ENCODE measurements at places on chromosomes 3 and 15.

DNA sequence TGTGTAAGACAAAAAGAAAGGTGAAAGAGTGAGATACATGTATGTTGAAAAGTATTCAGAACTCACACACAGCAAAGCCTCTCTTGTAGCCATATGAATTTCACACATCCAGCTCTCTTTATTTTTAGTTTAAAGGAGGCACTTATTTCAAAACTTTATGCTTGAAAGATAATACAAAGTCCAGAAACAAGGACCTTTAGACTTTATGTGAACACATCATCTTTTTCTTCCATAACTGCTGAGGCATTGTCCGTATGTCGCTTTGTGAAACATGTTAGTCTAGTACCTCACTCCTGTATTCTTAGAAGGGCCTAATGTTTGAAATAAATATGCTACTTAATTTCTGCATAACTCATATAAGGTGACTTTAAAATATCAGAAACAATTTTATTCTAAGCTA is 763.4 kb downstream of the GBE1 start:
- no peak for DNase-seq

DNA sequence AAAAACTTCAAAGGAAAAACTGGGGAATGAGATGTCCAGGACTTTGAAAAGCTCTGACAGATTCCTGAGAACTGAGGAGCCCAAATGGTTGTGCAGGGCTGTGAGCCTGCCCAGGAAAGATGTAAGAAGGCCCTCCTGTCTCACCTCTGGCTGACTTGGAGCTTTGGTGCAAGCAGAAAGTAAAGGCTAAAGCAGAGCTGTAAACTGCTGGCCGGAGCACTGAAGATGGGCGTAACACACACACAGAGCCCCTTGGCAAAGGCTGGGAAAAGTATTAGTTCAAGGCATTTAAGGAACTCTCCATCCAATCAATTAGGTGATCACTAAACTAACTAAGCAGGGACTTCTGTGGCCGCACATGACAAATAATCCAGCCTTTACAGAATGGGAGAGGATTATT is 144.1 kb upstream of the HACD2 start:
- DNase-seq: no peak

- DNase-seq: peak; percentile 65
Measured at GRCh38 chr3:87987952-87988351, 70.9 kb downstream of the CGGBP1 start.

GRCh38 chr3:63355809-63356208 is 77.7 kb downstream of the SYNPR start:
- DNase-seq: no peak

DNA sequence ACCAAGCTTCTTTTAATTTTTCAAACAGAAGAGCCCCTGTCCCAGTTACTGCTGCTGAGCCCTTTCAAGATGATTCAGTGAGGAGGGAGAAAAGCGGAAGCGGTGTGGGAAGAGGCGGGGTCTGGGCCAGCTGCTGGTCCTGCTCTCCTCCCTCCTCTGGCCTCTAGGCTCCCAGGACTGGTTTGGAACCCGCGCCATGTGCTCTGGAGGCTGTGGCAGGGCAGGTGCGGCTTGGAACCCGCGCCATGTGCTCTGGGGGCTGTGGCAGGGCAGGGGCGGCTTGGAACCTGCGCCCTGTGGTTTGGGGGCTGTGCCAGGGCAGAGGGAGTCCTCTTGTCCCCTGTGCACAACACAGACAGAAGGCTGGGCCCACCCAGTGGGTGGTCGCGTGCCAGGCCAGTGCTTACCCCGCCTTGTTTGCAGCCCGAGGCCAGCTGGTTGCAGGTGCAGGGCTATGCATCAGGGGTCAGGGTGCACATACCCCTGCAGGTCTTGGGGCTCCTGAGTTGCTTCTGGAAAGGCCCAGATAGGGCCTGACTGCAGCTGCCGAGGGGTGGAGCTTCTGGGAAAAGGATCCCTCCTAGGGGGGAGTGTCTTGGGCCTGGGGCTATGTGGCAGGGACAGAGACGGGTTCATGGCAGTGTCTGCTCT is 12.2 kb downstream of the ALG1L2 start:
- DNase-seq: peak; percentile 77

DNA sequence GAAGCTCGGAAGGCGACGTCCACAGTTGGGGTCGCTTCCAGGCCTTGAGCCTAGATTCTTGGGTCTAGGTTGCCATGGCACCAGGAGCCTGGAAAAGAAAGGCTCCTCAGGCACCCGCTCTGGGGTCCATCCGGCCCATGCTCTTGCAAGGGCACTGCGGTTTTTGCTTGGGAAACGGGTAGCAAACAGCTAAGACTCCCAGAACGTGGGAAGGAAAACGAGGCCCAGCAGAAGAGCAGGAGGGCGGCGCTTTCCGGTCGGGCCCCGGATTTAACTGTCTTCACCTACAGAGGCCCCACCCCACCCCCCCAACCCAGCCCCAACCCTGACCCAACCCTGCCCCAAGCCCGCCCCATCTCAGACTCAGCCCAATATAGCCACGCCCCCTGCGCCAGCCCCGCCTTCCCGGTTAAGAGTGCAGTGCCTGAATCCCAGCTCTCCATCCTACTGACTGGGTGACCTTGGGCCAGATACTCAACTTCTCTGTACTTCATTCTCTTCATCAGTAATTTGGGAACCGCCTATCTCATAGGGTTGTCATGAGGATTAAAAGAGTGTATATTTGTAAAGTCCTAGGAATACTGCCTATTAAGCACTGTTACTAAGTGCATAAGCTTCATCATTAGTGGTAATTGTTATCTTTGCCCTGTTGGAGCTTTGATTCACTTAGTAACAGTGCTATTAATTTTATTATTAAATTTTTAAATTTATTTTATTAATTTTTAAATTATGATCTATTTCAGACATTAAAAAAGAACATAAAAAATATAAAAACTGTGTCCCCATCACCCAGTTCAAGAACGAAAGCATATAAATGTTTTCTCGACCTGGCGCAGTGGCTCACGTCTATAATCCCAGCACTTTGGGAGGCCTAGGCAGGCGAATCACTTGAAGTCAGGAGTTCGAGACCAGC is 28.4 kb upstream of the SMAD6 start:
- peak; percentile 98 for DNase-seq

DNA sequence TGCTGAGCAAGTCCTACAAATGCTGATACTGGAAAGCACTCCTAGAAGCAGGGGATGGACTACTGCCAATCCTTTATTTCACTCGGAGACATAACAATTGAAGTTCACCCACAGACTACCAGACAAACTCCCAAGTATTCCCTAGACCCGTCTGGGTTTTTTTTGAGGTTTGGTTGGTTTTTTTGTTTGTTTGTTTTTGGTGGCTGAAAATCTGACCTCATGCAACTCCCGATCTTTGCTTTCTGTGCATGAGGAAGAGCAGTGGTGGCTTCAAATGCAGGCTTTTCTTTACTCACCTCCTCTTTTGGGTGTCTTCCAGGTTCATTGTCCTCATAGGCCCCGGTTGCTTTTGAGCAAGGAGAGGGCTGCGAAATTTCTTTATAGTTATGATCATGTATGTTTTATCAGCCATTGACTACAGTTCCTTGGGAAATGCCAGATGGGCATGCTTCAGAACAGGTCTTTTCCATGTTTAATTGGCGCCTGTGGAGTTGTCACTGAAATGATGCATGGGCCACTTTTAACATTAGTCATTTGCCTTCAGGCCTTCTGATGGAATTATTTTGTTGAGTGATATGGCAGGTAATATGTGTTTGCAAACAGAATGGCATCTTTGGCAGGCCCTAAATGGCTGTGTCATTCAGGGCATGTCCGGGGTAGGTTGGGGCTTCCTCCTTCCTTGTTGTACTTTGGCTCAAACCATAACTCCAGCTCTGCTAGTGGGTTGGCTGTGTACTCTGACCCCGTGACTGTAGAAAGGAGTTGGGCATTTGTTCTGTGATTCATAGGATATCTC is 81.3 kb upstream of the ZBED2 start:
- no peak for DNase-seq

DNA sequence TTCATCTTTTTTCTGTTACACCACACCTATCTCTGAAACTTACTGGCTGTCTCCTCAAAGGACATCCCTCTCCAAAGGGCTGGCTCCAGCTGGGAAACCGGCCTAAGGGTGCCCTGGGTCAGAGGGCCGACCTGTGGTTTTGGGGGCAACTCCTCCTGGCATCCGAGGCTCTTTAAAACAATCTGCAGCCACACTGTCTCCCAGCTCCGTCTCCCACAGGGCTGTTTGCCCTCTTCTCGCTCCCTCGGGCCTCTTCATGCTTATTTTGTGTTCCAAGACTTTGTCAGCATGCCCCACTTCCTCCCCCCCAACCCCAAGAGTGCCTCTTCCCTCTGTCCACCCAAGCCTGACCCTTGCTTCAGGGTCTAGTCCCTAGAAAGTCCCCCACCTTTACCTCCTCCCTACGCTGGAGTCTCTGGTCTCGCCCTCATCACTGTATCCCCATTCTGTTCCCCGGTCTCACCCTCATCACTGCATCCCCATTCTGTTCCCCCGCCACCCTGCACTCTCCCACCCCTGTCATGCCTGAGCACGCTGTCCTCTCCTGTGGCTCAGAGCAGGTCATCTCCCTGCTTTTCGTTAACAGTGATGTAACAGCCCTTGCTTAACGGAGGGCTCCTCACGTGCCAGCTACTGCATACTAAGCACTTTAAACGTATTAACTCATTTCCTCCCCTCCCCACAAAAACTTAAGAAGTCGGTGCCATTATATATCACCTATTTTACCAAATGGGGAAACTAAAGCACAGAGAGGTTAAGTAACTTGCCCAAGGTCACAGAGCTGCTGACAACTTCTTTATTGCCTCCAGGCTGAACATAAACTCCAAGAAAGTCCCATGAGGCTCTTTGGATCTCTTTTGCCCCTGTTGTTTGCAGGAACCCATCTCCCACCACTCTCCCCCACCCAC is 1.1 kb upstream of the CSK start:
- DNase-seq: no peak

GRCh38 chr3:128278761-128279600 is 125.7 kb downstream of the EEFSEC start:
- peak; percentile 72 for DNase-seq

DNA sequence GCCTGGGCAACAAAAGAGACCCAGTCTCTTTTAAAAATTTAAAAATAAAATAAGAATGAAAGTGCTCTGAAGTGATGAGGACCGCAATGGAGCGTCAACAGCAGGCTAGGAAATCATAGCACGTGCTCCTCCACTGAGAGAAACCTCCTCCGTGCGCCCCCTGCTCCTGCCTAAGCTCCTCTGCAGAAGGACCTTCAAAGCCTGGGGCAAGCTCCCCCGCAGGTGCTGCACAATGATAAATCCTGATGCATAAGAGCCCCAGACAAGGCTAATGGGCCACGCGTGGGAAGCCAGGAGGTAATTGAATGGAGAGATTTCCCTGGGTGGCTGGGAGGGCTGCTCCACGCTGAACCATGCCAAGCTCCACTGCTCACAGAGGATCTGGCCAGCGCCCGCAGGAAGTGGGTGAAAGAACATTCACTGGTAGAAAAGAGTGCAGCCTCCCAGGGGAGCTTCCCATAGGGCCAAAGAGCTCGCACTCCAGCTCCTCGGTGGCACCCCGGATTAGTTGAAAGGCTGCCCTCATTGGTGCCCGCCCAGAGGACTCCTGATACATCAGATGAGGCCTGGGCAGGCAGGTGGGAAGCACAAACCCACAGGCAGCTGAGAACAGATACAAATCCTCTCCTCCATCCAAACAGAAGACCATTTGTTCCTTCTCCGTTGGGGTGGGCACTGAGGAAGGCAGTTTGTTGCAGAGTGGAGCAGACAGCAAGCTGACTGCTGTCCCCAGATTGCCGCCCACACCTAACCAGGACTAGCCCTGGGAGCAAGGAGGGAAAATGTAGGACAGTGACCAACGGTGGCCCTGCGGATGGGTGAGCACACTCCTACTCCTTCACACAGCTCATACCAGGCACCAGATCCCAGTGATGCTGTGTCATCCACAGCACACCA is 52.5 kb downstream of the CPN2 start:
- DNase-seq: no peak

DNA sequence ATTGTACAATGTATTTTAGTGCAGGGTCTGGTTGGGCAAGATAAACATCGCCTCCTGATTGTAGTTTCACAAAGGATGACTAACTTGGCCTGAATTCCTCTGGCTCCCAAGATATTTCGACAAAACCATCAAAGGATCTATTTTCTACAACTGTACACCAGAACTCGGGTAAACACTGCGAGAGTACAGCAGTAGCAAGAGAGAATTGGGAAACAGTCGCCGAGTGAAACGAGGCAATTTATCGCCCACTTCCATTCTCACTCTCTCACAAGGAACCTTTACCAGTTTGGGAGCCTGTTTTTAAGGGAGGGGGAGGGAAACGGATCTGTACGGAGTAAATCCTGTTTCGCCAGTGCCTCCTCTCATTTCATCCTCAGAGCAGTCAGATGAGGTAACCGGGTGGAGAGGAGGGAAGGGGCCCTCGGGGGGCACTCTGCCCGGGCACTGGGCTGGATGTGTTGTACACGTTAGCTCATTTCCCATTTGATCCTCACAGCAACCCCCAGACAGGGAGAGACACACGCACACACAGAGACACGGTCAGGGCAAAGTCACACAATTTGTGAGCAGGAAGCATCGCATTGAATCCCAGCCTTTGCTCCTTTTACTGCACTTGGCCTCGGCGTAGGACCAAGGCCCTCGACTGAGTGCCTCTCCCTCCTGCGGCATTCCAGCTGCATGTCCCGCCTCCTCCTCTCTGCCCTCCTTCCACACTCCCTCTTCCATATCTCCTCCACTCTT is 120.1 kb downstream of the LIPC start:
- DNase-seq: peak; percentile 53
